ENCODE measurements at places on chromosomes 11 and 22.

DNA sequence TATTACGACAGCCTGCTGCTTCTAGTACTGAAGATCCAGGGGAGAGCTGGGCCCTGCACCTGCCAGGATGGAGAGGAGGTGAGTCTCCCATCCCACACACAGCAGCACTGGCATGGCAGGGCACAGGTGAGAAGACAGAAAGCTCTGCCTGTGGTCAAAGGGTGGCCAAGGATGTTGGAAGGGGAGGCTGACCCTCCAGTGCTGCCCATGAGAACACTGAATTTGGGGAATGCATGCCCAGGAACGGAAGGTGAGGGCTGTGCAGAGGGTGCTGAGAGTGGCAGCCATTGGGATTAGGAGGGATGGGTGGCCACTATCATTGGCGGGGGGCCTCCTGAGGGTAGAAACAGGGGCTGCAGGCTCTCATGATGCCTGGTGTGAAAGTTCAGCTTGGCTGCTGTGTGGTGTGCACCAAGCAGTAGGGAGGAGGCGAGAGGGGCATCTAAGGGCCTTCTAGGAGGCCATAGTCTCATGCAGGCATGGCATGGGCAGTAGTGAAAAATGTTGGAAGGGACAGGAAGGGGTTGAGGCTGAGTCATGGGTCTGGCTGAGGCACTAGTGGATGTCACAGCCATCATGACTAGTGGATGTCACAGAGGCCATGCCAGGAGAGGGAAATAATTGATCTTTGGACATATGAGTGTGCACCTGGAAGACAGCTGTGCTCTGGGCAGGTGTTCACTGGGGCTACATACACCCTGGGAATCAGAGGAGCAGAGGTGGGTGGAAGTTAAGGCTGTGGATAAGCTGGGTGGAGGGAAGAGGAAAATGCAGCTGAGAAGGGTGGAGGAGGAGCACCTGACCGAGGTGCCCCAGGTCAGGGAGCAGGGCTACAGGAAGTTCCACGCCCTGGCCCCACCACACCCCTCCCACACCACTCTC lies 2.5 kb upstream of the LRRC74B start:
- no peak for DNase-seq

DNA sequence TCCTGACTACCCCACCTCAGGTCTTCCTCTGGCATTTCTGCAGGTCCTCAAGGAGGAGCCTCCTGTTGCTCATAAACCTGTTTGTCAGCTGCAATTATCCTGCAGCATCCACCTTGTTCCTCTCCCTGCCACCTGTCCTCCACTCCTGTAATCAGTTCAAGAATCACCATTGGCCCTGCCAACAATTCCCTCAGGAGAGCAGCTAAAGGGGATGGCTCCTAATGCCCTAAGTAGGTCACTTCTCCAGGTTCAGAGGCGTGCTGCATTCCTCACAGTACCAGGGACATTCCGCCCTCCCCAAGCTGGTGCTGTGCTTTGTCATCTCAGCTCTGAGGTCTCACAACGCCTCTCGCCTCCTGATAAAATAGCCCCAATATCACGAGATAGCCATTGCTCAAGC lies 2.1 kb downstream of the CLDN25 start:
- DNase-seq: no peak

- peak; percentile 34 for DNase-seq
These were observed 152.0 kb upstream of the SYN3 start for GRCh38 chr22:33209930-33210784.

DNA sequence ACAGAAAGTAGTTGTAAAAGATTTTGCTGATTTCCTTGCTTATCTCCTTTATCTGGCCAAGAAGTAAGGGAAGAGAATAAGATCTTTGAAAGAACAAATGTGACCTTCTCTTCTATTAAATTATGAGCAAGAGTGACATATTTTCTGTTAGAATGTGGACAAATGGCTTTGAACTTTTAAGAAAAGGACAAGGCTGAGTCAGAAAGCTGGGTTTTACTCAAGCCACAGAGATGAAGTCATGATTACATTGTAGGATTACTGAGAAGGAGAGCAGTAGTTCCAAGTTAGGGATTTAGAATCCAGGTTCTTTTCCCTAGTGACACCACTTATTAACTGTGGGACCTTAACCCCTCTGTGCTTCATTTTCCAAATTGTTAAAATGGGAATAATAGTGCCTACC lies 13.5 kb downstream of the CCDC90B start:
- no peak for DNase-seq

- DNase-seq: no peak
These were observed 35.7 kb downstream of the SIK3 start for GRCh38 chr11:117062498-117062897.

- DNase-seq: peak; percentile 87
These were observed 11.6 kb upstream of the RNH1 start for GRCh38 chr11:518463-519202.

DNA sequence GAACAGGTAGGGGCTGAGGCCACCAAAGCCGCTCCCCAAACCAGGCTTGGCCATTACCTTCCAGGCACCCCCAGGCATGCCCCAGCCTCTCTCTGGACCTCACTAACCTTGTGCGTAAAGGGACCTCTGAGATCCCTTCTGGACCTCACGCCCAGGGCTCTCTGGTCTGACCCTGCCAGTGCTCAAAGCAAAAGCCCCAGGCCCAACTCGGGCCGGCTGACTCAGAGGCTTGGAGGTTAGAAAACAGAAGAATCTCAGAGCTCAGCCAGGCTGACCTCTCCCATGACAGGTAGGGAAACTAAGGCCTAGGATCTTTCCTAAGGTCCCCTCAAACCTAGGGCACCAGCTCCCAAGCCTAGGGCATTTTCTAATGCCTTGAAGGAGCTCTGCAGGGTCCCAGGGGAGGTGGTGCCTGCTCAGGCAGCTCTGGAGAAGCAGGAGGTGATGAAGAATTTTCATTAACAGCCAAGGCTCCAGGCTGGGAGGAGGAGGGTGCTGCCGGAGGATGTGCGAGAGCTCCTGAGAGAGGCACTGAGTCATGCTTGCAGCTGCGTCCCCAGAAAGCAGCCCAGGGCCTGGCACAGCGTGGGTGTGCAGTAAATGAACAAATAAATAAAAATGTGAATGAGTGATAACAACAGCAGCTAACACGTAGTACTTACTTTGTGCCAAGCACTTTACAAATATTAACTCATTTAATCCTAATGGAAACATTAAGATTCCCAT lies 25.6 kb downstream of the ARRB1 start:
- no peak for DNase-seq

DNA sequence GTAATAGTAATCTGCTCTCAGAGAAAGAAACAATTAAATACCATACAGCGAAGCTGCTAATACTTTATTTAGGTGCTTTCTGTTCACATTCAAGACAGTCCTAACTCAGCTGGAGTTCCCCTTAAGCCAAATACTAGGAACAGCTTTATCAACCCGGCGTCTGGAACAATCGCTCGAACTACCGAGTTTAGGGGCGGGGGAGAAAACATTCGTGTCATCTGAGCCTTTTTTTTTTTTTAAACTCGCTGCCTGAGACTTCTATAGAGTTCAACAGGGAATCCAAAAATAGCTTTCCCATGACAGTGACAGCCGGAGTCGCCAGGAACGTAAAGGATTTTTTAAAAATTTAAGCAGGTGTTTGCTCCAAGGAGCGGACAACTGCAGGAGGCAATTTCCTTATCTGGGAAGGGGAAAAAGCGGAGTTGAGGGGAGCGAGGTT lies 852 bp downstream of the TRAF6 start:
- peak; percentile 30 for DNase-seq

DNA sequence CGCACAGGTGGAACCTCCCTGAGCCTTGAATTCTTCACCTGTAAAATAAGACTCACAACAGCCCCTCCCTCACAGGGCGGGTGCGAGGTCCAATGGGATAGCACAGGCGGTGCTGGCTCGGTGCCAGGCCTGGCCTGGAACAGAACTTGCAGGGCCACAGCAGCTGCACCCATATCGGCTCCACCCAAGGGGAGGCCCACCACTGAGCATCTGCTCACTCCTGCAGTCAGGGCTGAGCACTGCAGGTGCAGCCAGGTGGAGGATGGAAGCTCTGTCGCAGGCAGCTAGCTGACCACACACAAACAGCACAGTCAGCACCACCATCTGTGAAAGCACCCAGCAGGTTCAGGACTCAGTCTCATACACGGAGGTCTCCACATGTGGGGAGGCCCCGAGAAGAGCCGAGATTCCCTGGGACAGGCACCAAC lies 19.6 kb downstream of the VPS37C start:
- DNase-seq: no peak

- DNase-seq: no peak
These were observed 2.1 kb downstream of the SLC43A1 start for GRCh38 chr11:57513452-57513795.

DNA sequence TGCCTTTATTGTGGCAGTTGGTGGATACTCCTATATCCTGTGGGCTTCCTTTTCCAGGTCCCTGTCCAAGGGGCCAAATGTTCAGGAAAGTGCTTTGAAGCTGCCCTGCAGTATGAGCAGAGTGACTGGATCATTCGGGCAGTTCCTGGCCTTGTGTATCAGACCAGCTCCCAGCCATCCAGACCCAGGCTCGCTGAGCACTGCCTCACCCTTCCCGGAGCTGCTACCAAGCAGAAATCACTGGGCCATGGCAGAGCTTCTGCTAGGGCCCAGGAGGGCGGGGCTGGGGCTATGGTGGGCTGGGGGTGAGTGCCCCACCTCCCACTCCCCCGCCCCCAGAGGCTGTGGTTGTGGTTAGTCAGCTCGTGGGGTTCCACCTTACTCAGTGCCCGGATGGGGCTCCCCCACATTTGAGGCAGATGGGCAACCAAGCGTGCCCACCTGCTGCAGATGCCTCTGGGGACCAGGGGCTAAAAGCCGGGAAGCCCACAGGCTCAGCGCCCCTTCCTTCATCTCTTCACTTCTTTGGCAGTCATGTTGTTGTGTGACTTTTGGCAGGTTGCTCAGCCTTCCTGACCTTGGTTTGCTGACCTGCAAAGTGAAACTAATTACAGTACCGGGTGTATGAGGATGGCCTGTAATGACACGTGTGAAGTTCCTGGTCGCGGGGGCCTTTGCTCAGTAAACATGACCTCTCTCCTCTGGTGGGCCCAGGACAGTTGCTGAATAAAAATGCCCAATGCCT lies 2.1 kb upstream of the LRRC32 start:
- peak; percentile 83 for DNase-seq

- DNase-seq: no peak
These were observed 158.8 kb upstream of the PGR start for GRCh38 chr11:101288392-101288791.

DNA sequence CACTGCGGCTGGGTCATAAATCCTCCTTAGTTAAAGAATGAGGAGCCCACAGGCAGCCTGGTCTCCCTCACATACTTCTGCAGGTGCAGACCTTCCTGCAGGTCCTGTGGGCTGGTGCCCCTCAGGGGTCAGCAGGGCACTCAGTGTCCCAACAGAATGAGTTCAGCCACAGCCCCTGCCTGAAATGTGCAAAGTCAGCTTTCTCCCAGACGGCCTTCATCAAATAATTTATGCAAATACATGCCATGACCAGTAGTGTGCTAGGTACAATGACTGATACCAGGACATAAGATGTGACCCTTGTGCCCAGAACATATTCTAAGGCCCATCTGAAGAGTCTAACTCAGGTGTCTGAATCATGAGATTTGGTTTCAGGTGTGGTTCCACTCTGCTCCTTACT lies 703.4 kb downstream of the TBC1D22A start:
- DNase-seq: no peak

- no peak for DNase-seq
These were observed 32.4 kb upstream of the NAV2 start for GRCh38 chr11:19679952-19680828.

DNA sequence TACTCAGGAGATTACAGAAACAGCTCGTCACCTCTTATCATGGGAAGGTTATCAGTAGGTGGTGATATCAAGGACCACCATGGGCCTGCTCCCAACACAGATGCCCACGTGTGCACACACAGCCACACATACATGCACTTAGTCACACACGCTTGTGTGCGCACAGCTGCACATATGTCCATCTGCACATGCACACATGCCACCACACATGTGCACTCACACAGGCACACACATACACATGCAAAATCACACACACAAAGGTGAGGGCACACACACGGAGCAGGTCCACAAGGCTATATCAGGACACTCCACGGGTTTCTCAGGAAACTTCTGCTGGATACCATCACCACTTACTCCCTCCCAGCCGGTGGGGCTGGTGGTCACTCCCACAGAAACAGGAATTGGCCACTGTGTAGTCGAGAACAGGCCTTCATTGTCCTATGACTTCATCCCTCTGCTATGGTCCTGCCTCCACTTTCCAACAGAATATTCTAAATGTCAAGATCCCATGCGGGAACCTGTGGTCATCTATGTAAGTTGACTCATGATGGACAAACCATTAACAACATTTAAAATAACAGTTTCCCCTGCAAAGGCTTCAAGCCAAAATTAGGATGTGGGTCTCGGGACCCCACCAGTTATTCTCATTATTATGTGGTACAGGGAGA lies 2.2 kb downstream of the C11orf24 start:
- DNase-seq: no peak

- no peak for DNase-seq
These were observed 77.4 kb downstream of the RELT start for GRCh38 chr11:73453562-73453961.

- no peak for DNase-seq
These were observed 840.3 kb downstream of the OPCML start for GRCh38 chr11:132691848-132692550.

DNA sequence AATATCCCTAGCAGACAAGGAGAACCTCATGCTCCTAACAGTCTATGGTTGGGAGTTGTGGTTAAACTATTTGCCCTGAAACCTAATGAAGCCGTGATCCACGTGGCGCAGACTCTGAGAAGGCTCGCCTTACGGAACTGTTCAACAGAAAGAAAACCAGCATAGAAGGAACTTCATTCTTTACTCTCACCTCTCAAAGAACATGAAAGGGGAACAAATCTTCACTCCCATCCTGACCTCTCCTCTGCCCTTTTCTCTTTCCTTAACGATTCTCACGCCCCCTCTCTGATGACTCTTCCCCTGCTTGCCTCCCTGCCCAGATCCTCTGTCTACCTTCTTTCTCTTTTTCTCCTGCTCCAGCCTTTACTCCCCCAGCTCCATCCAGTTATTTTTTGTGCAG lies 54.2 kb downstream of the IRAG1 start:
- no peak for DNase-seq

- peak; percentile 78 for DNase-seq
These were observed 4.6 kb upstream of the GALR3 start for GRCh38 chr22:37818409-37819104.

DNA sequence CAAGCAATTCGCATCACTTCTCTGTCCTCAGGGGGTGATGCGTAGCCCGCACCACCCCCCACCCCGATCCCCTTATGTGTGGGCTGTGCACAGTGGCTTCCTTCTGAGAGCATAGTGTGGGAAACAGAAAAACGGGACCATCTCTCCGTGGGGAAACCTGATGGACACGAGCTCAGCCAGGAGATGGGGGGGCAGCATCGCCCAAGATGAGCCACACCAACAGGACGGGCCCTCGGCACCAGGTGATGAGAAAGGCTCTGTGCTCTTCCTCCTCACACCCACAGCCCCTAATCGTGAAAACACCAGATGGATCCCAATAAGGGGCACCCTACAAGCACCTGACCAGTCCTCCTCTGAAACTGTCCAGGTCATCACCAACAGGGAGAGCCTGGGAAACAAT lies 153.6 kb downstream of the SHANK2 start:
- no peak for DNase-seq
